ENCODE measurements at places on chromosomes 5 and 9. TPM values are rescaled to one million over a fixed set of nuclear protein-coding genes. Genes with fewer than 3 reads are reported as not detected.

DNA sequence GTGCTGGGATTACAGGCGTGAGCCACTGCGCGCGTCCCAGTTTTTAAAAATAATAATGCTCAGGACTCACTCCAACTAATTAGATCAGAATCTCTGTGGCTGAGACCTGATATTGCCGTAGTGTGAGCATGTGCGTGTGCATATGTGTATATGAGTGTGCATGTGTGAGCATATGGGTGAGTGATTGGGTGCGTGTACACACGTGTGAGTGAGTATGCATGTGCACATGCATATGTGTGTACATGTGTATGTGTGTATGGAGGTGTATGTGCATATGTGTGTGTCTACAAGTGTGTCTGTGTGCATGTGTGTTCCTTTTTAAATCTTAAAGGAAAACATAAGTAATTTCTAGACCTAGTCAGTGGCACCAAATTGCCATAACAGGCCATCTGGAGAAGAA lies 54.8 kb upstream of the CKS2 start:
- no peaks in the 10 kb centered on the region for H3K4me1 ChIP-seq
- no peak overlapping the region for H3K4me3 ChIP-seq
- H3K36me3 ChIP-seq: no peaks in the 10 kb centered on the region
- no peaks in the 10 kb centered on the region for H3K27me3 ChIP-seq
- DNase-seq: no peak

GRCh38 chr5:163658702-163659567 lies 153.5 kb downstream of the MAT2B start:
- H3K27ac ChIP-seq: no peak overlapping the region
- H3K4me1 ChIP-seq: no peaks in the 10 kb centered on the region
- no peak overlapping the region for H3K4me3 ChIP-seq
- H3K36me3 ChIP-seq: no peaks in the 10 kb centered on the region
- no peak for DNase-seq

SMIM32 gene
- not detected for total RNA-seq

DNA sequence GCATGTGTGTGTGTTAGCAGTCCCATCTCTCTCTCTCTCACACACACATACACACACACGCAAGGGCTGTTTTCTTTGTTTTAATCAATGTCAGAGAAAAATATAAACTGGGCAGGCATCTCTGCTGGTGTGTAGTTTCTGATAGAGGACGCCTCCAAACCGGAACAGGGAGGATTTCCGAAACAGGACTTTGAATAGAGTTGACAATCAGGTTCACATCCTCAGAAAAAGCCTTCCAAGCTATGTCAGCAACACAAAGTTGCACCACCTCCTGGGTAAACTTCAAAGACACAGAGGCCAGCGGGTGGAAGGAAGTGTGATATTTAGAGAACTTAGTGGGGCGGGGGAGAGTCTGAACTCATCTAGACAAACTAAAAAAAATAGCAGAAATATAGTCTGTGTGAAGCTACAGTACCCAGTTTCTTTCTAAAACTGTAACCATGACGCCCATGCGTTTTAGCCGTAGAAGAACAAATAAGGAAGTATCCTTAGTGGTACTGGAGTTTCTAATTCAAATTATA lies 1.2 kb downstream of the ST8SIA4 start:
- H3K4me1 ChIP-seq: no peaks in the 10 kb centered on the region
- H3K36me3 ChIP-seq: no peaks in the 10 kb centered on the region
- H3K27ac ChIP-seq: peak overlapping the region; percentile 54
- H3K4me3 ChIP-seq: no peak overlapping the region
- no peaks in the 10 kb centered on the region for H3K27me3 ChIP-seq

- H3K27ac ChIP-seq: no peak overlapping the region
- no peak for DNase-seq
- no peaks in the 10 kb centered on the region for H3K27me3 ChIP-seq
- H3K36me3 ChIP-seq: peaks cover 12% of the 10 kb centered on the region
Observed at GRCh38 chr9:312596-313320, 98.1 kb downstream of the DOCK8 start.

GRCh38 chr5:170313344-170313743 lies 15.8 kb upstream of the LCP2 start:
- no peaks in the 10 kb centered on the region for H3K27me3 ChIP-seq
- H3K4me3 ChIP-seq: no peak overlapping the region
- peaks cover 16% of the 10 kb centered on the region for H3K4me1 ChIP-seq

FRMD3 gene
- 17.0 TPM for total RNA-seq

DNA sequence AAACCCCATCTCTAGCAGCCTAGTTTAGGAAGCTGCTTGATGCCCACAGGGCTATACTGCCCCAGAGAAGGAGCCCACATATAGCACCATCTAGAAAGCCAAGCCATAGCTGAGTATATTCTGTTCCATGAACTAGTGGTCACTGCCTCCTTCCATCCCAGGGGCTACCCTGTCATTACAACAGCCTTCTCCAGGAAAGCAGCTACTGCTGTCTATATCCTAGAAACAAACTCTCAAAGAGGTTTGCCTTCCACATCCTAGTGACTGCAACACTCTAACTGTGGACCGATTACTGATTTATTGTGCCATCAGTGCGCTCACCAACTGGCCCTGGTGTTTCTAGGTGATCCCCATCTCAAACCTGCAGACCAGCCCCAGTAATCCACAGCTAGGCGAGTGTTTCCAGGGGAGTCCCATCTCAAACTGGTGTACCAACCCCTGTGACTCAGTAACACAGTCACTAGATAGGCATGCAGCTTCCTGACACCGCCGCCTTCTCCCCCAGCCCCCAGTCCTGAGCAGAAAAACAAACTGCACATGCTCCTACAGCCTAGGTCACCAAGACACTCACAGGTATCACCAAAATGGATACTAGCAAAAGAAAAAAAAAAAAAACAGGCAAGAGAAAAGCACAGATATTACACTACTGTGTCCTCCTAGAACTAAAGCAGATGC lies 14.8 kb downstream of the SPTLC1 start:
- DNase-seq: no peak
- no peak overlapping the region for H3K4me3 ChIP-seq
- H3K4me1 ChIP-seq: peaks cover 12% of the 10 kb centered on the region
- peaks cover 13% of the 10 kb centered on the region for H3K36me3 ChIP-seq
